ENCODE measurements at places on chromosomes 1 and 21. TPM values are rescaled to one million over a fixed set of nuclear protein-coding genes. Genes with fewer than 3 reads are reported as not detected.

- no peak for DNase-seq
These were observed 2.0 kb downstream of the SLAMF7 start for GRCh38 chr1:160741092-160741501.

DNA sequence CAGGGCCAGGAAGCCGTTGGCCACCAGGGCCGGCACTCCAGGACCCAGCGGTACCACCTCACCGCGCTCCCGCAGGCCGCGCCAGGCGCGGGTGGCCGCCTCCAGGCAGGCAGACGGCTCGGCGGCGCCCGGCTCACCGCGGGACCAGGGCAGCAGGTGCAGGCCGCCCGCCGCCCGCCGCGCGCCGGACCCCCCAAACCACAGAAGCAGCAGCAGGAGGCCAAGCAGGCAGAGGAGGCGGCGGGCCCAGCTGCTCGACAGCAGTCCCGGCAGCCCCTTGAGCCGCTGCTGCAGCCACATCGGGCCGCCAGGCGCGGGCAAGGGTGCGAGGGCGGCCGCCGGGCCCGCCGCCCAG, 312 bp downstream of the KIAA2013 start:
- peak; percentile 72 for DNase-seq

- no peak for DNase-seq
These were observed 89.5 kb downstream of the CCDC30 start for GRCh38 chr1:42552636-42553035.

DNA sequence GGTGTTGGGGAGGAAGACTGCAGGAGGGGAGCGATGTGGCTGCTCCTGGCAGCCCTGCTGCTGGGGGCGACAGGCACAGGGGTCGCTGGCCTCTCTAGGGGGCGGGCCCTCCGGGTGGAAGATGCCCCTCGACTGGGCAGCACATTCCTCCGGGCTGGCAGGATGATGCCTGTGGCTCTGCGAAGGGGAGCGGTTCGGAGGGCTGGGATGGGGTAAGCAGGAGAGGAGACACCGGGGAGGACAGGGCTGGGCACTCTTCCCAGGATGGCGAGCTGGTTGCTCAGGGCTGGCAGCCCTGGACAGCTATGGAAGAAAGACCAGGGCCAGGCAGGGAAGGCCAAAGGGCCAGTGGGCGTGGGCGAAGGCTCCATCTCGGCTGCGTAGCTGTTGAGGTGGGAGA, 12.8 kb downstream of the HEYL start:
- no peak for DNase-seq

DNA sequence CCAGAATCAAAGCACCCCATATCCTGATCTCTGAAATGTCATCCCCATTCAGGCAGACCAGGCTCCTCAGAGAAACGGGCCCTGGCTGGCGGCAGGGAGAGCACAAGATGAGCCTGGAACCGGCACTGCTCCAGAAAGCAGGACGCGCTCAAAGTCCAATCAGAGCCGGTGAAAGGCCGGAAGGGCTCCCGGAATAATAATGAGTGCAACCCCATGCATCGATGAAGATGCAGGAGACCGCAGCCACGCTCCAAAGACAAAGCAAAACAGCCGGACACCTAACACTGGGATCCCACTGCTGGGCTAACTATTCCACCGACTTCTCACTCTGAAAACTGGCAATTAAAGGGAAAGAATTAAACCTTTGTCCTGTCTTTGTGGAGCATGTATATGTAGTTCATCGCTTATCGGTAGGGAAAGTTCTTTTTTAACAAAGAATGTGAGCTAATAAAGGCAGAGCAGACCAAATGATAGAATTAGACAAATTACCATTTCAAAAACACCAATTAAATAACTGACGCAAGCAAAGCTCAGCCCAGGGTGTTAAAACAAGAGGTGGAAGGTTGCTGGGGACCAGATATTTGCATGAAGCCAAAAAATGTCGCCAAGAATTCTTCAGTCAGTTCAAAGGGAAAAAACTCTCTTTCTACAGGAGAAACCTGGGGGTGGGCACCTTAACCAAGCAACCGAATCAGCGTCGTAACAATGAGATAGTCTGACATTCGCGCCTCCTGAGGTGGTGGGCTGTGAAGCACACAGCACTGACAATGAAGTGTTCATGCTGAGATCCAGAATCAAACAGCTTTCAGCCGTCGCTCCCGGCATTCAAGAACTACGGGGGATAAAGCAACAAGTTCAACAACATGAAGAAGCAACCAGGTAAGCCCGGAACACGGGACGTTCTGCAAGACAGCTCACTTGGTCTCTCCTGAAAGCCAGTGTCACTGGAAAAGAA, 95.2 kb downstream of the NPHP4 start:
- no peak for DNase-seq

DNA sequence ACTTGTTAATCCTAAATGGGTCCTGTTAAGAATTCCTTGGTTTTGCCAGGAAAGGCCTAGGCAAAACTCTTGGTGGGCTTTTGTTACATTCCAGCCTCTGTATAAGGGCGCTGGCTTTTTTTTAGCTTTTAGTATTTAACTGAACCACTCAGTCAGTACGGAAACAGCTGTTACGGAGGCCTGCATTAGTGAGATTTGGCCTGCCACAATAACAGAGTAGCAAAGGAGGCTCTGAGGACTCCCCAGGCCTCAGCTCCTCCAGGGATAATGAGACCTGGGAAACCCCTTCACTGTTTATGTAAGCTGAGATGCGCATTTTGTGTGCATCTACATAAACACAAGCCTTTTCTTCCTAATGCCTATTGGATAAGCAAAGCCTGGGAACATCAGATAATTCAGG, 210.2 kb downstream of the APP start:
- no peak for DNase-seq

Gene SPATC1L
- 10.9 TPM for total RNA-seq

Gene ELF3
- total RNA-seq: 1,105 TPM
